GM23338 (cell line): ENCODE measurements at places on chromosomes 5 and 9. TPM values are rescaled to one million over a fixed set of nuclear protein-coding genes. Genes with fewer than 3 reads are reported as not detected.

The IFNA13 gene
- not detected in 2 replicates for total RNA-seq

GRCh38 chr5:173853370-173854131 is 34.6 kb upstream of the CPEB4 start:
- H3K27ac ChIP-seq, result no peak overlapping the region
- H3K4me1 ChIP-seq, result no peaks in the 10 kb centered on the region
- DNase-seq, result no peak
- H3K4me3 ChIP-seq, result no peak overlapping the region

DNA sequence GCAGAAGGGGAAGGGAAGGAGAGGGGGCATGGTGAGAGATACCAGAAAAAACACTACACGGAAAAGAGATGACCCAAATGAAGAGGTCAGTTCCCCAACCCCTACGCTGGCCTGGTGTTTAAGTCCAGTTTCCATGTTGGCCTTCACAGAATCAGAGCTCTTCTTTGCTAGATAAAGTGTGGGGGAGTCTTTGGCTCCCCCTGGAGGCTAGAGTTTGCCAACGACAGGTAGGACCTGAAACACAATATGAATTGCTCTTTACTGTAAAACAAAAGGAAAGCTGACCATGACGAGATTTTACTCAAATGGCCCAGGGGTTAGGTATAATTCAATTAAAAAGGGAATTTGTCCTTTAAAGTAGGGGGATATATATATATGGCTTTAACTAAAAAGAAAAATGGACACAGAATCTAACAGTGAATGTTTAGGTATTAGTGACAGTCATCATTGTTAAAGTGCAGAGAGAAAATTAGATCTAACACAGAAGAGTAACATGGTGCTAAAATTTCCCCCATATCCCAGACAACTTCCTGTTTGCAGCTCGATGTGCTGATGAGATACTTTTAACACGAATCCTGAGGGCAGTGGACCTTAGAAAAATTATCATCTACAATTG is 92.0 kb downstream of the SV2C start:
- no peaks in the 10 kb centered on the region for H3K27me3 ChIP-seq
- H3K27ac ChIP-seq, result no peak overlapping the region

- no peaks in the 10 kb centered on the region for H3K4me1 ChIP-seq
- H3K27me3 ChIP-seq, result no peaks in the 10 kb centered on the region
- H3K4me3 ChIP-seq, result no peak overlapping the region
- DNase-seq, result no peak
- H3K27ac ChIP-seq, result no peak overlapping the region
Measured at GRCh38 chr5:143479394-143479793, 75.9 kb upstream of the NR3C1 start.

DNA sequence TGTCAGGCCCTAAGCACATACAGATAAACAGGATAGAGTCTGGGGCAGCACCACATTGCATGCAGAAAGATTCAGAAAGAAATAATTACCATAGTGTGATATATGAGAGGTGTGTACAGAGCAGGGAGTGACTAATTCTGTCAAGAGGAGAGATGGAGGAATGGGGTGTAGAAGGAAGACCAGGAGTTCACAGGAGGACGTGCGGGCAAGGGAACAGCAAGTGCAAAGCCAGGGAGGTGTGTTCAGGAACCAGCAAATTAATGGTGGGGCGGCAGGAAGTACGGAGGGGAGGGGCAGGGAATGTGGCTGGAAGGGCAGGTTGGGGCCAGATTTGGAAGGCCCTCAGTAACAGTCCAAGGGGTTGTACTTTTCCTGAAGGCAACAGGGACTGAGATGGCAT is 17.4 kb downstream of the EGR1 start:
- H3K4me3 ChIP-seq, result no peak overlapping the region
- DNase-seq, result no peak
- H3K36me3 ChIP-seq, result no peaks in the 10 kb centered on the region
- no peaks in the 10 kb centered on the region for H3K4me1 ChIP-seq
- H3K27me3 ChIP-seq, result no peaks in the 10 kb centered on the region

DNA sequence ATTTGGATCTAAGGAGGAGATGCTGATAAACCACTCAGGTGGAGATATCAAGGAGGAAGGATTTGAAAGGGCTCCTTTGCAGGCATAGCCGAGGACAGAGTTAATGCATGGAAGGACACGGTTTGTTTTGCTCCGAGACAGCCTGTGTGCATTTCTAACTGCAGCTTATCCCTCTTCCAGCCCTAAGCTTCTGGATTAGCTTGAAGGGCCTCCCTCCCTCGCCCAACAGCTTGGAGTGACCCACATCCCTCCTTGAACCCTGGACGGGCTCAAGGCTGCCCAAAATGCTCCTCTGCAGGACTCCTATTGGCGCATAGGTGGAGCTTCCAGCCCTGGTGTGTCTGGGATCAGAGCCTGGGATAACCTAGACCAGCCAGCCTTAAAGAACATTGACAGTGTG is 66.7 kb downstream of the PPARGC1B start:
- no peaks in the 10 kb centered on the region for H3K27me3 ChIP-seq
- no peak overlapping the region for H3K4me3 ChIP-seq
- no peaks in the 10 kb centered on the region for H3K4me1 ChIP-seq
- H3K36me3 ChIP-seq, result no peaks in the 10 kb centered on the region
- H3K27ac ChIP-seq, result no peak overlapping the region

DNA sequence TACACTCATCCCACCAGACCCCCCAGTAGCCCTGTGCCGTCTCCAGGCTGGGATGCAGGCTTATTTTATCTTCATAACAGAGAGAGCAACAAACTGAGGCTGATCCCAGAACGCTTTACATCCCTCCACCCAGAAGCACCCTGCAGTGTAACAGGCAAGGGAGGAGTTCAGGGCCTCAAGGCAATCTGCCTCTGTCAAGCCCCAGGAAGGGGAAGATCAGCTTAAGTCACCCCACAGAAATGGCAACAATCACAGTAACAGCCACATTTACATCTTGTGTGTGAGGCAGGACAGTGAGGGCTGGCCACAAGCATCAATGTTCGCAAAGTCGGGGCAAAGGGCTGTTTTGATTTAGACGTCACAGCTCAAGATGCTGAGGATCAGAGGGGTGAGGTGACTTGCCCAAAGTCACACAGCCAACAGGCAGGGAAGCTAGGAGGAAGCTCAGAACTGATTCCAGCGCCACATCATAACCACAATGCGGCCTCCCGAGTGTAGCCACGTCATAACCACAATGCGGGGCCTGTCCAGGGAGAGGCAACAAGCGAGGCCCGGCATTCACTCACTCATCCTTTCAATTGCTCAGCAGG is 14.4 kb downstream of the STK10 start:
- no peak for DNase-seq
- no peaks in the 10 kb centered on the region for H3K27me3 ChIP-seq
- no peaks in the 10 kb centered on the region for H3K36me3 ChIP-seq
- no peak overlapping the region for H3K4me3 ChIP-seq

DNA sequence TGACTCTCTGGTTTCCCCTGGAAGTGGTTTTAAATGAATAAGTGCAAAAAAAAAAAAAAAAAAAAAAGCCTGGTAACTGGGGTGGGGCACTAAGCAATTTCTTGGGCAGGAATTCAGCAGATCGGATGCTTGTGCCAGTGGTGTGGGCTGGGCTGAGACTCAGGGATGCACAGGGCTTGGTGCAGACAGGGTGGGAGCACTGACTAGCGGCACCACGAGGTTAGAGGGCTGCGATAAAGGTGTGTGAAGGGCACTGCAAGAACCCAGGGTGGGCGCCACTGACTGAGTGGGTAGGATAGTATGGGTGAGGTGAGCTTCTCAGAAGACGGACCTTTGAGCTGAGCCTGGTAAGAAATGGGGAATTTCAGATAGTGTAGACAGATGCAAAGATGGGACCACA is 45.5 kb upstream of the CPLX2 start:
- H3K4me3 ChIP-seq, result no peak overlapping the region
- no peaks in the 10 kb centered on the region for H3K36me3 ChIP-seq
- no peak for DNase-seq

- peaks cover 13% of the 10 kb centered on the region for H3K4me1 ChIP-seq
- no peaks in the 10 kb centered on the region for H3K36me3 ChIP-seq
- no peaks in the 10 kb centered on the region for H3K27me3 ChIP-seq
Measured at GRCh38 chr5:154058055-154059038, 19.6 kb downstream of the MFAP3 start.

- no peak for DNase-seq
- H3K27me3 ChIP-seq, result no peaks in the 10 kb centered on the region
- H3K27ac ChIP-seq, result peak overlapping the region; percentile 95
- H3K4me3 ChIP-seq, result peak overlapping the region; percentile 77
- H3K4me1 ChIP-seq, result peaks cover 27% of the 10 kb centered on the region
Measured at GRCh38 chr5:150672884-150673275, 11.8 kb downstream of the MYOZ3 start.

DNA sequence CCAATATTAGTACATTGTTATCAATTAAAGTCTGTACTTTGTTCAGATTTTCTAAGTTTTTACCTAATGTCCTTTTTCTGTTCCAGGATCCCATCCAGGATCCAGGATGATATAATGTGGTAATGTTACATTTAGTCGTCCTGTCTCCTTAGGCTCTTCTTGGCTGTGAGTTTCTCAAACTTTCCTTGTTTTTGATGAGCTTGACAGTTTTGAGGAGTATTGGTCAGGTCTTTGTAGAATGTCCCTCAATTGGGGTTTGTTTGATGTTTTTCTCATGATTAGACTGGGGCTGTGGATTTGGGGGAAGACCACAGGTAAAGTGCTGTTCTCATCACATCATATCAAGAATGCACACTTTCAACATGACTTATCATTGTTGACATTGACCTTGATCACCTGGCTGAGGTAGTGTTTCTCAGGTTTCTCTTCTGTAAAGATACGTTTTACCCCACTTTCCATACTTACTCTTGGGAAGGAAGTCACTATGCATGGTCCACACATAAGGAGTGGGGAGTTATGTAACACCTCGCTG is 9.6 kb downstream of the NDFIP1 start:
- peaks cover 22% of the 10 kb centered on the region; the same call in 1 of the 2 replicates for H3K4me1 ChIP-seq
- H3K36me3 ChIP-seq, result no peaks in the 10 kb centered on the region
- no peak overlapping the region for H3K4me3 ChIP-seq
- no peak for DNase-seq
- H3K27me3 ChIP-seq, result no peaks in the 10 kb centered on the region

- DNase-seq, result peak; percentile 80
- H3K4me1 ChIP-seq, result peaks cover 8% of the 10 kb centered on the region
- no peaks in the 10 kb centered on the region for H3K36me3 ChIP-seq
Measured at GRCh38 chr9:35611230-35611797, 6.3 kb downstream of the TESK1 start.
